OCI-LY7 (cell line): ENCODE measurements at places on chromosomes 4 and X. TPM values are rescaled to one million over a fixed set of nuclear protein-coding genes. Genes with fewer than 3 reads are reported as not detected.

- no peak for DNase-seq
These were observed 101.2 kb upstream of the CBLL2 start for GRCh38 chrX:22171287-22172060.

- DNase-seq = no peak
These were observed 245.5 kb downstream of the ANK2 start for GRCh38 chr4:113294908-113295307.

DNA sequence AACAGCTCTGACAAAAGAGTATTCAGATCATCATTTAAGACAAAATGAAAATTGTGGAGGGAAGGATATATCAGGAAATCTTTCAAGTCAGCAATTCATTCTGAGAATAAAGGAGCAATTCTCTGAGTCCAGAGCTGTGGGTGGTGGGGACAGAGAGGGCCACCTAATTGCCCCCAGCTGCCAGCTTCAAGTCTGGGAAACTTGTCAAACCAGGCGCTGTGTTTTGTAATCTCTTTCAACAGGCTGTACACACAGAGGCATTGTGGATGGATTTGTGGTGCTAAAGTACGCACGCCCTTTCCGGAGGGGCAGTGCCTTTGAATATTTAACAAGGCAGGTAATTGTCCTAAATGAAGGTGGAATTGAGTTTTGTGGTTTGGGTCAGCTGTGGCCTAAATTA is 591.1 kb upstream of the BOD1L1 start:
- DNase-seq = no peak

The MAGEA9B gene
- not detected in 2 replicates for total RNA-seq

The MAP3K15 gene
- total RNA-seq = not detected in 2 replicates

GRCh38 chr4:78510681-78511080 is 40.9 kb upstream of the ANXA3 start:
- no peak for DNase-seq

DNA sequence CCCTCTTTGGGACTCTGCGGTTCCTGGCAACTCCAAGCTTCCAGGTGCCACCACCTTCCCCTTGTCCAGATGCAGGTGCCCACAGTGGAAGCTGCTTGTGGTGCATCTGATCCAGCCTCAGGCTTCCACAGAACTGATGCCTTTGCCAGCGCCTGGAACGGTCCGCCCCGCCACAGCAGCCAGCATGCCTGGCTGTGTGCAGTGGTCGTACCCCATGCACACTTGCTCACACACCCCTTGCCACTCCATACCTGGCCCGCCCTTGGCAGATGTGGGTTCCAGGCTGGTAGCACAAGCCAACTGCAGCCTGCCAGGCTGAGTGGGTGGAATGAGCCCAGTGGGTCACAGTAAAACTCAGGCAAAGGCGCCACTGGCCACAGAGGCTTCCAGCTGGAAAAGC is 240.5 kb downstream of the PPP4R3C start:
- no peak for DNase-seq
